ENCODE measurements at places on chromosomes 11 and 22.

DNA sequence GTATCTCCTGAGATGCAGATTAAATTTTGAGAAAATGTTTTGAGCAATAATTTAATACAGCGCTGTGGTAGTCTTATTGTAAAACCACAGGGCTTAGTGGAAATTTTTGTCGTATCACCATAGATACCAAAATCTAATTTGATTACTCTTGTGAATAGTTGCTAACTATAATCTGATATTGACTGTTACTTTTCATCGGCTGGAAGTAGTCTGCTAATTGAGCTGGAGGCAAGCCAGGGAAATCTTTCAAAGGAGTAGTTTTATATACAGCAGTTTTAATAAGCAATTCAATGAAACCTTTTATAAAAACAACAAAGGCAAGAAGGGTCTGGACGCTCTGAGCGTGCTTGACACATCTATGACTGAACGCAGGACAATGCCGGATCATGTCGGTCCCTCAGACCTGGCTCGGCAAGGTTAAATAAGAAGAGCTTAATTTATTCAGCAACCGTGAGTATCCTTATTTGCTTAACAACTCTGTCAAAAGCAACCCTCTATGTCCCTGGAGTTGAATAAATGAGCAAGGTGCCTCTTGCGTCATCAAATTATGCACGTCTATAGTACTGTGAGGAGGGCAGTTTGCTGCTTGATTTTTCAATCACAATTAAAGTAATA, 121.2 kb downstream of the NCAM1 start:
- no peak for DNase-seq

- DNase-seq, result no peak
Measured at GRCh38 chr11:101612481-101612880, 28.7 kb upstream of the TRPC6 start.

DNA sequence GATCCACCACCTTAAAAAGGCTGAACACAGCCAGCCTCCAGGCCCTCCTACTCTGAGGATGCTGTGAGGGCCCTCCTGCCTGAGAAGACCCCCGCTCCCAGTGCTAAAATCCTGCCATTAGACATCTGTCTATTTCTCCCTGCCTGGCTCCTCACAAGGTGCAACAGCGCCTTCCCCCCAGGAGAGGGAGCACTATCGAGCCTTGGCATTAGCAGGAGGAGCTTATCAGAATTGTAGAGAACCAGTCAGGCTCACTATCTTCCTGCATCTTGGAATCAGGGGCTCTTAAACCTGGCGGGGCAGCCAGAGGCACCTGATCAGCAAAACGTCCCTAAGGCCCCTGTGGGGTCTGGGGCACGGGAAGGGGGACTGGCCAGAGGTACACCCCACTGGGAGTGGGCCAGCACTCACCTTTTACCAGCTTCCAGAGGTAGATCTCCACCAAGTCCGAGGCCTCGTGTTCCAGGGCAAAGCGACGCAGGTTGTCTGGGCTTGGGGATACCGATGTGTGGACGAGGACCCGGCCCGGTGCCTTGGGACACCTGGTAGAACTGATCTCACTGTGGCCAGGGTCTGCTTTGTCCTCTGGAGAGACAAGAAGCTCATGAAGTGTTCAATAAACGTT, 28.7 kb downstream of the CHRDL2 start:
- DNase-seq, result peak; percentile 47

DNA sequence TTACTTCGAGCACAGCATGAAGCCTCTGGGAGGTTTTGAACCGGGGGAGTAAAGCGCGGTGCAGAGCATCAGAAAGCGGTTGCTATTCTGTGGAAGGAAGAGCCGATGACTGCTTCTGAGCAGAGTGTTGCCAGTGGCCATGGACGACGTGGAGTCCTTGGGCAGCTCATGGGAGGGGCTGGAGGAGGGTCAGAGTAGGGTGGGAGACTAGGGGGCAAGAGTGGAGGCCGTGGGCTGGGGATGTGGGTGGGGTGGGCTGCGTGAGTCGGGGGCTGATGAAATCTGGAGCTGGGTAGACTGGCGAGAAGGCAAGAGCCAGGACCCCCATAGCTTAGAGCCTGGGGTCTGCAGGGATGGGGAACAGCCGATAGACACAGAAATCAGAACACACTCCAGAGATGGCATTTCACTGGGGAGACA, 40.2 kb downstream of the TBC1D22A start:
- DNase-seq, result no peak

GRCh38 chr11:62132191-62132590, 8.4 kb downstream of the INCENP start:
- no peak for DNase-seq

DNA sequence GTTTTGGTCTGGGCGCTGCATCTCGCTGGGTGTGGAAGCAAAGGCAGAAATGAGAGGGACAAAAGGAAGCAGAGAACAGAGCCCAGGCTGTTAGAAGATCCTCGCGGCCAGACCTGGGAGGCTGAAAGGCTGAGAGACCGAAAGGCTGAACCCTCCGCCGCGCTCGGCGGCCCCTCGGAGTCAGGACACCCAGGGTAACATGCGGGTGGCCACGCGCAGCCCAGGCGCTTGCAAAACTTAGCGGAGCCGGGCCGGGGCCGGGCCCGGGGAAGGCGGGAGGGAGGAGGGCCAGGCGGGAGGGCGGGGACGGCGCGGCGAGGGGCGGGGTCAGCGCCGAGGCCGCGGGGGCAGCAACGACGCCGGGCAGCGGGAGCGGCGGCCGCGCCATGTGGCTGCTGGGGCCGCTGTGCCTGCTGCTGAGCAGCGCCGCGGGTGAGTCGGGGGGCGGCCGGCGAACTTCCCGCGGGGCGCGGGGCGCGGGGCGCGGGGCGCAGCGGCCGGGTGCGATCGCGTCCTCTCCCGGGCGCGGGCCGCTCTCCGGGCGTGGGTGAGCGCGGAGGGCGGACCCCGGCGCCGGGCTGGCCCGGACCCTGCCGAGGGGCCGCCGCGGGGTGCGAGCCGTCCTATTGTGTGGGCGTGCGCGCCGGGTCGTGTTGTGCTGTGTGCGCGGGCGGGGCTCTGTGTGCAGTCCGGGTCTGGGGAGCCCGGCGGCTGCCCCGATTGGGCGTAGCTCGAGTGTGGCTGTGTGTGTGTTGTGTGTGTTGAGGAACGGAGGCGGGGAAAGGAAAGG, at the start of gene LDLRAD3:
Gene LDLRAD3 (plus strand): TSS at position 350 of the 790 bp plus-strand sequence. CDS start 37 bp downstream, at position 387.
- no peak for DNase-seq

DNA sequence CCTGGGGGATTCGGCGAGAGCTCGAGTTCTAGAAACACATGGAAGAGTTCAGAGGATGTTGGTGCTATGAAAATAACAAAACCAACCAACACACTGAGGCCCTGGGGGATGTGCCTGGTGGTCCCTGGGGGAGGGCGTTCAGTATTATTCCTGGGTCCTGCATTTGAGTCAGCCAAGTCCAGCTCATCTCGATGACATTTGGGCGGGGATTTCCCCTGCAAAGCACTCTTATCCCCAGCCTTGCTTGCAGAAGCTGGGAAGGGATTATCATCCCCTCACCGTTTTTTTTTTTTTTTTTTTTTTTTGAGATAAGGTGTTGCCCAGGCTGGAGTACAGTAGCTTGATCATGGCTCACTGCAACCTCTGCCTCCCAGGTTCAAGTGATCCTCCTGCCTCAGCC, 2.1 kb upstream of the SMIM38 start:
- no peak for DNase-seq

All from activated gamma-delta T cell treated with Interleukin-2 at 50 U/mL for 16 hours (primary cell).